ENCODE measurements at places on chromosomes 3 and 15.

GRCh38 chr3:174387736-174388135, 471.4 kb upstream of the NAALADL2 start:
- DNase-seq = no peak

GRCh38 chr3:97815149-97815917, 6.5 kb upstream of the CRYBG3 start:
- DNase-seq = peak; percentile 49

DNA sequence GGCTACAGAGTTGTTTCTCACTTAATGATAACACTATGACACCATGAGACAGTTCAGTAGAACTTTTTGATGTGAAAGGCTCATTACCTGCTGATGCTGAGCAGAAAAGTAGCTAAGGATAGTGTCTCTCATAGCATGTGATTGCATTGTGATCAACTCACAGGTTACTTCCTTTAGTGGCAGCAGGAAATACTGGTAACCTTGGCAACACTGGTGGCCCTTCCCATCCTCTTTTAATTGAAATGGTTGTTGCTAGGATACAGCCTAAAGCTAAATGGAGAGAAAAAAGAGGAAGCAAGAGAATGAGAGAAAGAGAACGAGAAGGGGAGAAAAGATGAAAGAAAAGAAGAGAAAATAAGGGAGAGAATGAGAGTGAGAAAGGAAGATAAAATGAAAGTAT, 204.7 kb upstream of the GAP43 start:
- no peak for DNase-seq

DNA sequence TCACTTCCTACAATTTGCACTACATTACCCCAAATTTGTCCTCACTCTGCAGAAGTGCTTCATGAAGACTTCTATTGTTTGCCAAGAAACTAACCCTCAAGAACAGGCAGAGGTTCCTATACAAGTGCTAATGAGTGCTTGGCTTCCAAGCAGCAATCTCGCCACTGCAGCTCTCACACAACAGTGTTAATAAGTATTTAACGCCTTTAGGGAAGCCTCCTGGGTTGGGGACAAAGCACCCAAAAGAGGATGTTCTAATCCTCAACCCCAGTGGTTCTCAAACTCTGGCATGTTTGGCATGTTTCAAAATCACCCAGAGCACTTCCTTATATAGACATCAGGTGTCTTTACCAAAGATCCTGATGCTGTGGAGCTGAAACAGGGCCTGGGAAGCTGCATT, 64.6 kb downstream of the ZIC4 start:
- no peak for DNase-seq

DNA sequence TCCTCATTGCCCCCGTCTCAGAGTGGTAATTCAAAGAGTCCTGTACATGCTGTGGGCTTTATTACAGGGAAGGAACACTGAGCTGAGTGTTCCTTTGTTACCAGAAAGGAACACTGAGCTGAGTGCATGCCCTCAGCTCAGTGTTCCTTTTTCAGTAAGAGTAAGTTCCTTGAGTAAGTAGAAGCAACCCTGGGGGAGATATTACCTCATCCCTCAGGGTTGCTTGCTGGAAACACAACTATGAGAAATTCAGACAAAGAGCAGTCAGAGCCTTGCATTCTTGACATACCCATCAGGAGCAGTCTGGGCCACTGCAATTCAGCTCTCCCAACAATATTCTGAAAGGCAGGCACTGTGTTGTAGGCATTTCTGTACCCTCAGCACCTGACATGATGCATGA, 17.0 kb downstream of the CHRM5 start:
- DNase-seq = peak; percentile 40

- DNase-seq = no peak
Measured at GRCh38 chr3:23193831-23194230, 9.3 kb upstream of the UBE2E2 start.

DNA sequence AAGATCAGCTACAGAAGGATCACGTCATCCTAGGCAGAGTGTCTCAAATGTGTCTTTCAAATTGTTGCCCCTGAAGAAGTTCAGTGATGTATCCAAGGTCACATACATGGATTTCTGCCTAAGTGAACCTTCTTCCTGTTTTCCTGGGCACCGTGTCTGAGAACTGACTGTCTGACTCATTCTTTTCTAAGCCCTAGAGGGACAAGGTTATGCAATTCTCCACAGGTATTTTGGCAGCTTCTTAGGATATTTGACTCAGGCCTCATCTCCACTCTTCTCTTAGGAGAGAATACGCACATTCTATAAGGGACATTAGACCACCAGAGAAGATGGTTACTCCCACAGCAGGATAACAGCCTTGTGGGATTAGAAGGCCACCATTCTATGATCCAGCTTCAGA, 391.9 kb upstream of the THBS1 start:
- peak; percentile 60 for DNase-seq

DNA sequence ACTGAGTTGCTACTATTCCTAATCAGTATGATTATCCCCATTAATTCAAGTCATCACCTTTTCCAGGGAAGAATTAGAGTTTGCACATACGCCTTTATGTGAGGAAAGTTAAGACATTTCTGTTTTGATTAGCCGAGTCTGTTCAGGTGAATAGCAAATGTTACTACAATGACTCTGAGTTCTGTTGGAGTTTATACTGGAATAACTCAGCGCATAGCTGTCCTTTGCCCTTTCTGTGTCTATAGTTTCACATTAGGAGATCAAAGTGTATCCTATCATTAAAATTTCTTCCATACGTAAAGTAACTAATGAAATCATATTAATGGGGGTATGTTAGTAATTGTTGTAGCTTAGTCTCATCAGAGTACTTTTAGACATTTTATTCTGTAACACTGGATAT, 4.9 kb downstream of the RAB8B start:
- no peak for DNase-seq

DNA sequence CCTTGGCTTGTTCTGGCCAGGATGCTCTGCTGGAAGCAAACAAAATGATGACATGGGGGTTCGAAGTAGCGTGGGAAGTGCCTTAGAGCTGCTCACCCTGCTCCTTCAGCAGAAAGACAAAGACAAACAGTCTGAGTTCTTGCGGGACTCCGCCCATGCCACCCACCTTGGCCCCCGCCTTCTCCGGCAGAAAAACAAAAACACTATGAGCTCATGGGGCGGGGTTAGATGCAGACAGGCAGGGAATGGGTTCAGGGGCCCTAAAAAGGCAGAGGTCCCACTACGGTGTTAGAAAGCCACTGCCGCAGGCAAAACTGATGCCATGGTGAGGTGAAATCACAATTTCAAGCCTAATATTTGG, 9.7 kb upstream of the NCKIPSD start:
- DNase-seq = no peak

GRCh38 chr3:172379372-172379771, 68.9 kb downstream of the GHSR start:
- no peak for DNase-seq

DNA sequence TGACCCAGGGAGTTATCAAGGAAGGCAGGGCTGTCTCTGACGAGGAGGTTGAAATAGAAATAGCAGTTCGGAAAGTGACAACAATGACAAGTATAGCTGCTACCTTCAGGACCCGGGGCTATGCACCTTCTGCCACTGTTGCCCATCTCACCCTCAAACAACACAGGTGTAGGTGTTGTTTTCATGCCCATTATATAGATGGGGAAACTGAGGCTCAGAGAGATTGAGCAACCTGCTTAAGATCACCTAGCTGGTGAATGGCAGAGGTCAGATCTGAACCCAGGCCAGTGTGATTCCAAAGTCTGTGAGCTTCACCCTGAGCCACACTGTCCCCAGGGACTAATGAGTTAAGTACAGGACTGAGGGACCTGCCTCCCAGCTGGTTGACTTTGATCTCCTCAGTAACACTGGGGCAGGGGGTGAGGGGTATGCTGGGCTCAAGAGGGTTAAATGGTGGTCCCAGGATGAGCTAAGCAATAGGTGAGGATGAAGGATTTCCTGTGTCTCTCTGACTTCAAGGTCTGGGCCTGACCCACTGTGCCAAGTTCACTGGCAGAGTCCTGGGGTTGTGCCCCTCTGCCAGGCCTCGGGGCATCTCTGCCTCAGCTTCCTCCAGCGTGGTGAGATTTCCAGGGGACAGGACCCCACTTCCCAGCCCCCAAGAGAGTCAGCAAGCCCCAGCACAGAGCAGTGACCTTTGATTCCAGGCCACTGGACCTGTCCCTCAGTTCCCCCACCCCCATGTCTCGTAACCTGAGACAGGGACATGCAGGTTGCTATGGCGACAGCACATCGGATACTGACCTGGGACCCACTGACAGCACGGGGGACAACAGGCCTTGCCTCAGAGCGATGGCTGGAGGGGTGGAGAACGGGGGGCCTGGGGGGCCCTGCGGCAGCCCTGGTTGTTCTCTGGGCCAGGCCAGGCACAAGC, 35.0 kb downstream of the ATP2B2 start:
- no peak for DNase-seq

GRCh38 chr3:127720985-127721935, 48.5 kb downstream of the ABTB1 start:
- no peak for DNase-seq

DNA sequence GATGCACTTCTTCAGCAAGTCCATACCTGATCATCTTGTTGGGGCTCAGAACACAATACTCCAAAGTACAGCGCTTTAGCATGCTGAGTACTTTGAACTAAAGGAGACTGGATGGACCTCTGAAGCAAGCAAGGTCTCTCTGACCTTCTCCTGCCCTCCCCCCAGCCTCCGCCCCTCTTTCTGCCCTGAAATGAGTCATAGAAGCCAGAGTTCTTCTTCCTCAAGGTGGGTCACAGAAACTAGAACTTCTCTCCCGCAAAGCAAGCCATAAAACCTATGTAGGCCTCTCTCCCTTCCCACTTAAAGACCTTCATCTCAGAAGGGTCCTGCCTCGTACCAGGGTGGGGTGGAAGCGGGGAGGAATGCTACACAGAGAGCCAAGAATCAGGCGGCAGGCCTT, 230.5 kb upstream of the PROK2 start:
- DNase-seq = no peak

GRCh38 chr3:70392227-70392626, 79.8 kb upstream of the MDFIC2 start:
- DNase-seq = no peak

GRCh38 chr3:151356794-151357462, 27.6 kb upstream of the P2RY13 start:
- DNase-seq = no peak

- no peak for DNase-seq
Measured at GRCh38 chr3:159170436-159171003, 368.7 kb downstream of the MFSD1 start.

DNA sequence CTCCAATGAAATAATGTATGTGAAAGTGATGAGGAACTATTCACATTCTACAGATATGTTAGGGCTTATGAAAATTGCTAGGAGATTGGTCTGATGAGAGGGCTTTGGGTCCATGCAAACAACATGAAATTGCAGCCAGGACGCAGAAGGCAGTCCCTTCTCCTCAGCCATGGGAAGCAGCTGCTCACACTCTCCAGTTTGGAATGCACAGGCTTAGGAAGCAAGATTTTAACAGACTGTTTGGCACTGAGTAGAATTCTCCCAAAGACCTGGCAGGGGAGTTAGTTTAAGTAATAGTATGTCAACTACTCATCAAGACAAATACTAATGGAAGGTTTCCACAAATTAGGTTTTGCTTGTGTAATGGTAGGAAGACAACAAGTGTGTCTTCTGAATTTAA, 500.7 kb upstream of the ARRDC4 start:
- DNase-seq = no peak

DNA sequence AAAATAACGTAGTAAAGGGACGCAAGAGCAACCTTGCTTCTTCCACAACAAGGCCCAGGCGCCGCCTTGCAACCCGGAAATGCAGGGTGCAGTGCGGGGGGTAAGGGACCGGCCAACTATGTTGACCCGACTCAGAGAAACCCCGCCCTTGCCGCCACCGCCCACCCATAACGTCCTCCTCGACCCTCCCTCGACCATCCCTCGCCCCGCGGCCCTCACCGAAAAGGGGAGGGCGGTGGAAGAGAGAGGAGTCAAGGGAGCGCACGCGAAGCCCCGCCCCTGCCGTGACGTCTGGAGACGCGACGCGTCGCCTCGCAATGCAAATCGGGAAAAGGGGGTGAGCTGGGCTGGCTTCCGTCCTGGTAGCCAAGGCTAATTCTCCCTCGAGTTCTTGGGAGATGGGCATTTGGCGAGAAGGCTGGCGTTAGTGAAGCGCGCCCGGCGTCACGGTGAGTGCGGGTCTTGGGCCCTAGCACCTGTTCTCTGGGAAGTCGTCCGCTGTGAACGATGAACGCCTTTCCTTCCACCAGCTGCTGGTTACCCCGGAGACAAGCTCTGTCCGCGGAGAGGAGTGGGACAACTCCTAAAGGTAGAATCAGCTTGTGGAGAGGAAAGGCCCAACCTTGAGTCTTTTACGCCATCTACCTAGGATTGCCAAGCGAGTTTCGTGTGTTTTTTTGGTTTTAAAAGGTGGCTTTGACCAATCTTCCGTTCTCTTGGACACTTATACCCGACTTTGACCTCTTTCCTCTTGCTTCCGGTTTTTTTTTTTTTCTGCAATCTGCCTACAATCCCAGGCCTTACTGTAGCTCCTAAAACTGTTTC, at the start of gene USP8:
USP8 (plus strand) TSS at position 340 of the 825 bp plus-strand sequence. CDS start 14,669 bp downstream, outside the sequence.
- peak; percentile 98 for DNase-seq

Data from ACHN (cell line).